ENCODE measurements at places on chromosomes 5 and 9.

GRCh38 chr9:98255061-98255577, 330 bp downstream of the TBC1D2 start:
- DNase-seq = peak; percentile 57

DNA sequence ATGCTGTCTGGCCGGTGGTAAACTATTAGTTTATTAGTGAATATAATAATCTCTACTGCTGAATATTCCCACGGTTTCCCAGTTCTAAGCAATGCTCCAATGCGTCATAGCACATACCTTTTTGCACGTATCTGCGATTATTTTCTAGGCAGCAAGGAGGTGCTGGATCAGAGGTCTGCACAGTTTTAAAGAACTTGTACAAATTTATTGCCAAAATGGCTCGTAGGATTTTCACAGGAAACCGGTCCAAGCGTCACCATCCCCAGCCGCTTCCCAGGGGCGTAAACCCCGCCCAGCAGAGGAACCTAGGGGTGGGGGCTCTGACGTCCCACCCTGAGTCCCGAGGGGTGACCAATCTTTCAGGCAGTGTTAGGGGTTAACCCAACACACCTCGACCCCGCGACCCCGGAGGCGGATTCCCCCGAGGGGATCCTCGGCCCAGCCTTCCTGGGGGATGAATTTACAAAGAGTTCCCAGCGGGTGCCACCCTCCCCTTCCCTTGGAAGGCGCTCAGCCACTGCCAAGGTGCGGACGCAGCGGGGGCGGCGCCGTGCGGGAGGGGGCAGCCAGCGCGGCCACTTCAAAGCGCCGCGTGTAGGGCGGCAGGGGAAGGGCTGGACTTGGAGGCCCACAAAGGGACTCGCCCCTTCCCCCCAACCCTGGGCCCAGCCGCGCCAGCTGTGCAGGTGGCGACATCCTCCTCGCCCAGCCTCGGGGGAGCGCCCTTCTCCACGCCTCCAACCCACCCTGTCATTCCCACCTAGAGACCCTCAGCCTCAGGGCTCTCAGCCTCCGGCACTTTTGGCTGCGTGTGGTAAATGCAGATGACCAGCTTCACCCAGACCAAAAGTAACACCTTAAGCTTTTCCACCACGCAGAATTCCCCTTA, 43.5 kb upstream of the TCF7 start:
- no peak for DNase-seq

- DNase-seq = no peak
Observed at GRCh38 chr5:5387777-5388176, 34.7 kb upstream of the ICE1 start.

GRCh38 chr5:151622367-151623088, 31.4 kb upstream of the FAT2 start:
- no peak for DNase-seq

DNA sequence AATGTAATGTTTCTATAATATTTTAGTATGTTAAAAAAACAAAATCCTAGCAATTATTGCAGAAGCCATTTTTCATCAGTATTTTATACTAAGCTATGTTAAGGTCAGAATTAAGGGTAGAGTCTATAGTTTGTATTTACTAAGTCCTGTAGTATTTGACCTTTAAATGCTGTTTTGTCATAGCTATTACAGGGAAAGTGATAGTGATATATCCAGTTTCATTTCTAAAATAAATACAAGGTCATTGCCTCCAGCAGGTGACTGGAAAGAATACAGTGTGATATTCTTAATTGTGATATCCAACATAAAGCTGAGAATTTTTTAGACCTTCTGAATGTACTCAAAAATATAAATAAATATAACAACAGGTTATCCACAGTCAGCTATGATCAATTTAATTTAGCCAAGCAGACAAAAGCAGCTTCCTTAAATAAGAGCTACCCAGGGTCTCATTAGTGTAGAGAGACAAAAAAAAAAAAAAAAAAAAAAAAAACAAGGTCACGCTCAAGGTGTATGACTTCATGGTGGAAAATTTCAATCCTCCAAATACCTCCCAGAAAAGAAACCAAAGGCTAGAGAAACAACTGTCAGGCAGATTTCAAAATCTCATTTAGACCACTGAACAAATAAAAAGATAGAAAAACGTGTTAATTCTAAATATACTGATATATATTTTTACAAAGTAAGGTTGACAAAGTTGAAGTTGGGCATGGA, 278.7 kb downstream of the HCN1 start:
- no peak for DNase-seq

DNA sequence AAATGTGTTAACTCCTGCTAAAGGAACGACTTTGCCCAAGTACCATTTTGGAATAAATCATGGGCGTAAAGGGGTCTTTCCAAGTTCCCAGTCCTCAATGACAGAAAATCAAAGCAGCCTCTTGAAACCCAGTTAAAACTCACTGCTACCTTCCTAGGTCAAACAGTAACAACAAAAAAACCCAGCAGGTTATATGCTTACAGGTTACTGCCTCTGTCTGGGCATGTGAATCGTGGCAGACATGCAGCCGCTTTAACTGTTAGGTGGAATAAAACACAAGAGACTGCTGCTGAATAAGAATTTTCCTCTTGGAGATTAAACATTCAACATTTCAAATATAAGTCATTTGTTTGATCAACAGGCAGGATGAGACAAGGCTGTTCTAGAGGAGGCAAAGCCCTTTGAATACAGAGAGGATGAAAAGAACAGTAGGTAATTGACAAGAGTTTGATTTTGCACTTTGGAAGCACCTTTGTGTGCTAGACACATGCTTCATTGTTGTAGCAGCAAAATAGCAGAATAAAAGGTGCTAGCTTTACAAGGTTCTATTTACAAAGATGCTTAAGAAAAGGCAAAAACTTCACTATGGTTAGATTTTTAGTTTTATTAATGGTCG, 319.4 kb downstream of the NDUFS4 start:
- DNase-seq = no peak

- no peak for DNase-seq
Observed at GRCh38 chr5:165201771-165202518, 1696.5 kb downstream of the MAT2B start.

DNA sequence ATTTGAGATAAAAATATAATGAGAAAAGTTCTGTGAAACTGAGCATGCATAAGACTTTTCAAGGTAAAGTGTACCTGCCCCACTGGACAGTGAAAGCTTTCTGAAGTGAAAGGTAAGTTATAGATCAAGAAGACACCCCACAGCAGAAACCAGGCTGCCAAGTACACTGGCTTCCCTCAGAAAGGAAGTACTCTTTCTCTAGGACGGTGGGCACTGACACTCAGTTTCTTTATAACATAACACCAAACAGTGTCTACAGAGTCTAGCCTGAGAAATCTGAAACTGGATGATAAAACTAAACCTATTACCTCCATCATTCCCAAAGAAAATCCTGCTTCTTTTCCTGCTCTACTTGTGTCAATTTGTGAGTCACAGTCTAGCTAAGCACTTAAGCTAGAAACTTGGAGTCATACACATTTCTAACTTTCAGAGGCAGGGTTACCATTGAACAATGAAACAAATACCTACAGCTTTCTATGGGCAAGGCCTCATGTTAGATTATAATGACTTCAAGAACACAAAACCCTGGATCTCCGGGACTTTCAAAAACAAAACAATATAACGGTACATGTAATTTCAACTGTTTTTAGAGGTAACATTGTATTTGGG, 136.7 kb downstream of the CPLANE1 start:
- DNase-seq = no peak

DNA sequence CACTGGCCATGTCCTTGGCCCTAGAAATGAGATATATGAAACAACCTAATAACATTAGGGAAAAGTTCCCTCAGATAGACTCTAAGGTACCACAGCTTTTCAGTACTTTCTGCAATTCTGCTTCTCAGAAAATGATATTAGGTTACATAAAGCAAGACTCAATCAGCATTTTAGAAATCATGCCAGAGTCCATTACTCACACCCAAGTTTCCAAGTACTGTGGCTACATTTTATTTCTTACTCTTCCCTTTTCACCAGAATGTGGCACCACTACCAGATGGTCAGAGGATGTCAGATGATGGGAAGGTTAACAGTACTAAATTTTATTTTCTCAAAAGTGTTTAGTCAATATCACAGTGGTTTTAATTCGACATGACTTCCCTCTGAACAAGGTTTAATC, 217.2 kb downstream of the MLLT3 start:
- no peak for DNase-seq

GRCh38 chr5:143031781-143032580, 261.8 kb downstream of the ARHGAP26 start:
- no peak for DNase-seq

GRCh38 chr5:67802766-67803165, 412.8 kb upstream of the PIK3R1 start:
- no peak for DNase-seq

GRCh38 chr5:139501381-139501780, 18.8 kb upstream of the STING1 start:
- no peak for DNase-seq

GRCh38 chr5:94153736-94154450, 412.5 kb upstream of the POU5F2 start:
- no peak for DNase-seq

- DNase-seq = no peak
Observed at GRCh38 chr9:91334053-91334452, 27.7 kb downstream of the AUH start.

- no peak for DNase-seq
Observed at GRCh38 chr5:4659851-4660250, 480.3 kb upstream of the ADAMTS16 start.

GRCh38 chr5:59917121-59917520, 23.6 kb upstream of the PDE4D start:
- DNase-seq = no peak

GRCh38 chr5:59790376-59790775, 103.2 kb downstream of the PDE4D start:
- no peak for DNase-seq

GRCh38 chr9:135502168-135502872, 1.8 kb downstream of the MRPS2 start:
- DNase-seq = no peak

DNA sequence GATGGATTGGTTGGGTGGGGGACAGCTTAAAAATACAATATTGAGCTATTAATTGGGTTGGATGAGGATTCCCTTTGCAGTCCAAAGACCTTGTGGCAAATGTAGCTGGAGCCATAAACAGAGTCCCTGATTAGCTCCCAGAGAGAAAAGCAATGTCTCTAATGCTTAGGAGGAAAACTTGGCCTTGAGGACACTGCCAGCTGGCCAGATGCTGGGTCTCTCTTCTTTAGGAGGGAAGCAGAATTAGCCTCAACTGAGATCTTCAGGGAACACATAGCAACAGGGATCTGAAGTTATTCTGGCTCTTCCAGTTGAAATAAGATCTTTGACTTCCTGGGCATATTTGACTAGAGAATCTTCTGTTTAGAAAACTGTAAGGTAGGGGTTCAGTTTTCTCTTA, 121.7 kb upstream of the WWC1 start:
- no peak for DNase-seq

- DNase-seq = no peak
Observed at GRCh38 chr5:14806456-14806855, 65.1 kb downstream of the ANKH start.

DNA sequence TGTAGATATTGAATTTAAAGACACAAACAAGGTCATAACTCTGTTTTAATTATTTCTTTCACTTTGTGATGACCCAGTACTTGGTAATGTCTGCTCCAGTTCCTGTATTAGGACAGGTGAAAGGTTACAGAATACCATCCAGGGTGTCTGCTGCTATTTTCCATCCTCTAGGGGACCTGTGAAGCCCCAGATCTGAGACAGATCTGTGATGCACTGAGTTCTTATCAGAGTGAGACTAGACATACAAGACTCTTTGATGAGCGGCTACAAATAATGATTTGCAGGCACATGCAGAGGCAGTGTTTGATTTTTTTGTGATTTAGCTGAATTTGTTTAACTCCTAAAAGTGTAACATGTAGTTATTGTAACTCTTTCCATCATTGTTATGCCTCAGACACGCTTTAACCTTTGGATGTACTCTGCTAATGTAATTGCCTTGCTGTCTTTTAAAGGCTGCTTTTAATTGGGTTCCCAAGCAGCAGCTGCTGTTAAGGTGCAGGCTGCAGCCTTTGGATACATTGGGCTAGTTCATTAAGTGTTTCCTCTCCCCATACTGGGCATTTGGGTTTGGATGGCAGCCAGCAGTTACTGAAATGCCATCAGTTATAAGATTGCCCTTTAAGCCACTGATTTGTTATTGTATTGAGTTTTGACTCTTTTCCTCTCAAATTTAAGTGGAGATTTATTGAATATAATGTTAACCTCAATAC, 63.3 kb downstream of the RASGRF2 start:
- no peak for DNase-seq

DNA sequence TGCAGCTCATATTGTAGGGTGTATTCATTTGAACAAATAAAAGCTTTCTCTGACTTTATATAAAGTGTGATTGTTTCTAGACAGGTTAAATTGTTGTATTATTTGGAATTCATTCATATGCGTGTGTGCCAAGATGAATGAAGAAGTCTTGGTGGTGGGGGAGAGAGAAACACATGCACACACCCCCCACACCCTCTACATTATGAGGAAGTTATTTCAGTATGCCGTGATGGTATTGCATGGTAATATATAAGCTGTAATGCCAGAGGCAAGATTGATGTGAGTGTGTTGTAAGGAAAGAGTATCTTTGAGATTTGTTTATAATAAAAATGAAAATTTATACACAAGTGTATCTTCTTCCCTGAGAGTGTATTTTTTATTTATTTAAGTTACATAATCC, 71.0 kb downstream of the IPO11 start:
- no peak for DNase-seq

DNA sequence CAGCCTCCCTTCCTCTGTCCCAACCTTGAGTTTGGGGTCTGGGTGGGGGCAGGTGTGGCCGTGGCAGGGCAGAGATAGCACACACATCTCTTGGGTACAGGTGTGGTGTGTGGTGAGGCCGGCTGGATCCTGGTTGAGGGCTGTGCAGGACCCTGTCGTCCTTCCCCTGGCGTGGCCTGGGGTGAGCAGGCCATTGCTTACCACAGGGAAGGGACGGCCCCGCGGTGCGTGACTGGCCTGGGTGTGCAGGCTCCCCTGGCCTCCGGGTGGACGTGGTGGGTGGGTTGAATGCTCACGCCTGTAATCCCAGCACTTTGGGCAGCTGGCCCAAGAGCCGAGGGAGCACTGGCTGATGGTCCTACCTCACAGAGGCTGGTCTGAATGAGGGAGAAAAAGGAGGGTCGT, 1.2 kb downstream of the ARRDC1 start:
- no peak for DNase-seq

- no peak for DNase-seq
Observed at GRCh38 chr5:10219068-10219467, 30.6 kb downstream of the ATPSCKMT start.

All from KG1 (cell line).